Activated CD8-positive, alpha-beta T cell treated with anti-CD3 and anti-CD28 coated beads, Interleukin-2, amount 10 ng/mL, durations not matched to agents 7 days and 5 days (primary cell): ENCODE measurements at places on chromosomes 5 and 9. TPM values are rescaled to one million over a fixed set of nuclear protein-coding genes. Genes with fewer than 3 reads are reported as not detected.
A peak's percentile ranks its signal among the peaks of the same experiment; 100 is the strongest.

GRCh38 chr5:176725521-176726280 is 78.4 kb downstream of the TSPAN17 start:
- DNase-seq, result no peak

DNA sequence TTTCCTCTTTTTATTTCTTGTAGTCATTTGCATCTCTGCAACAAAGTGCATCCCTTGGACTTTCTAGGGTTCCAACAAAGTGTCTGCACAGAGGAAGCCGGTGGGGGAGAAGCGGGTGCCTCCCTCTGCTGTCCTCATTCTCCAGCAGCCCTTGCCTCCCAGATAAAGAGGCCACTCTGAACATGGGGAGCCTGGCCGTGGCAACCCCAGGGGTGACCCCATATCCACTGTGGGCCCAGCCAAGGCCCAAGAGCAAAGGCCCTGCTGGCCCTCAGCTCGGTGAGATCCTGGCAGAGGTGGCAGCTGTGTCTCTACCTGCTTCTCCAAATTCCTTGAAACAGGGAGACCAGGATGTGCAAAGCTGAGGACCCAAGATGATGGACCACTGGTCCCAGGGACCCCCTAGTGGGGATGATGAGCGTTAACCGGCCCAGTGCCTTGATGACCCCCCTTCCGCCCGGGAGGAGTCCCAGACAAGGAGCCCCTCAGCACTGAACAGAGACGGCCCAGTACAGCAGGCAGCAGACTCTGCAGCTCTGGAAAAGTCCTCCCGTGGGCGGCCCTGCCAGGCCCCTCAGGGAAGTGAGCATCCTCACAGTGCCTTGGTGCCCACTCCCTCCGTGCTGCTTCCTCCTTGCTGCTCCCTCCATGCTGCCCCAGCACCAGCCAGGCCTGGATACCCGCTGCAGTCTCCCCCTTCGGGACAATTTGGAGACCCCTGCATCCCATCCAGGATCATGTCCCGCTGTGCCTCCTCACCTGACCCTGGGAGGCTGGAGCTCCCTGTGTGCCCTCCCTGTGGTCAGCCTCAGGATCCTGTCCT is 62.5 kb downstream of the MRPL36 start:
- DNase-seq, result no peak

- no peak for DNase-seq
Measured at GRCh38 chr9:133821601-133822429, 83.7 kb upstream of the SARDH start.

DNA sequence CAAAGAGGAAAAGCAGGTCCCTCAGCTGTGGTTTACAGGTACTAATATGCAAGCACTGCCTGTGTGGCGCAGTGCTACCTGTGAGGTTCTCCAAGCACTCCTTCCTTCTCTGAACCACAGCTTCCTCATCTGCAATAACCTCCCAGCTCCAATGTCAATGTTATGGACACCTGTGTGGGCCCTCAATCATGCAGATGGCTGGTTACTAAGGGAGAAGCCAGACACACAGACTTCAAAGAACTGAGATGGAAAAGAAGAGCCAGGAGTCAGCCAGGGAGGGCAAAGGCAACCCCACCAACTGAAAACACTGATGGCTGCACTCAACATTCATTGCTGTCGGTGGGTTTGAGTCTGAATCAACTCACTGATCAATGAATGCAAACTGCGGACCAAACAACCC is 77.7 kb downstream of the NR6A1 start:
- DNase-seq, result no peak

GRCh38 chr5:62256161-62257019 is 49.6 kb upstream of the KIF2A start:
- peak; percentile 40 for DNase-seq

- DNase-seq, result no peak
Measured at GRCh38 chr5:82244854-82245635, 33.1 kb downstream of the RPS23 start.

- DNase-seq, result no peak
Measured at GRCh38 chr5:158970569-158971014, 129.1 kb downstream of the EBF1 start.

Gene LPAR1
- total RNA-seq, result not detected

Gene ADCY2
- total RNA-seq, result not detected

Gene TICAM2
- 0.47 TPM for total RNA-seq

Gene SIT1
- total RNA-seq, result 220 TPM

Gene CTXN3
- not detected for total RNA-seq
